B cell (primary cell): ENCODE measurements at places on chromosomes 3 and 15. TPM values are rescaled to one million over a fixed set of nuclear protein-coding genes. Genes with fewer than 3 reads are reported as not detected.

GRCh38 chr15:101118615-101119014 lies 133.2 kb downstream of the CHSY1 start:
- H3K36me3 ChIP-seq: no peaks in the 10 kb centered on the region
- DNase-seq: no peak
- H3K4me3 ChIP-seq: no peak overlapping the region
- H3K27ac ChIP-seq: no peak overlapping the region

PLA2G4D gene
- polyA plus RNA-seq: not detected in 2 replicates

- no peak overlapping the region for H3K27ac ChIP-seq
- H3K36me3 ChIP-seq: no peaks in the 10 kb centered on the region
- DNase-seq: no peak
- H3K4me3 ChIP-seq: no peak overlapping the region
- no peaks in the 10 kb centered on the region for H3K27me3 ChIP-seq
- H3K4me1 ChIP-seq: no peaks in the 10 kb centered on the region
Measured at GRCh38 chr15:25247407-25248038, 191.3 kb downstream of the UBE3A start.

DNA sequence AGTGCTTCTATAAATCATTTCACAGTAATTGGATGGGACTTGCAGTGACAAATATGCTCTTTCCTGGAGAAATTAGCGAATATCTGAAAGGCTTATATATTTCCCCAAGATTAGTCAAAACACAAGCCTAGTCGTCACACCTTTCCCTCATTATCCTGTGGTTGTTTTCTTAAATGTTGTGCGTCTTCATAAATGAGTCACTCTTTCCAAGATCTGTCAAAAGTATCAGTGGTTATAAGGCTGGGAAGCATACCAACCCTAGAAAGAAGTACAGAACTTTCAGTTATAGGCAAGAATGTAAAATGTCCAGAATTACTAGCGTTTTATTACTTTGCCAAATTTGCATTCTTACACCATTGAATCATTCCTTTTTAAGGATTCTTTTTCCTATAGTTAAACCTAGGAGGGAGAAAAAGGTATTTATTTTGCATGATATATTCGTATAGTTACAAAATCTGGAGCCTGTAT lies 33.6 kb downstream of the TMEM212 start:
- no peaks in the 10 kb centered on the region for H3K36me3 ChIP-seq
- H3K4me3 ChIP-seq: no peak overlapping the region
- H3K27ac ChIP-seq: no peak overlapping the region
- no peaks in the 10 kb centered on the region for H3K4me1 ChIP-seq

TM6SF1 gene
- polyA plus RNA-seq: 1.1 and 1.3 TPM in 2 replicates

DNA sequence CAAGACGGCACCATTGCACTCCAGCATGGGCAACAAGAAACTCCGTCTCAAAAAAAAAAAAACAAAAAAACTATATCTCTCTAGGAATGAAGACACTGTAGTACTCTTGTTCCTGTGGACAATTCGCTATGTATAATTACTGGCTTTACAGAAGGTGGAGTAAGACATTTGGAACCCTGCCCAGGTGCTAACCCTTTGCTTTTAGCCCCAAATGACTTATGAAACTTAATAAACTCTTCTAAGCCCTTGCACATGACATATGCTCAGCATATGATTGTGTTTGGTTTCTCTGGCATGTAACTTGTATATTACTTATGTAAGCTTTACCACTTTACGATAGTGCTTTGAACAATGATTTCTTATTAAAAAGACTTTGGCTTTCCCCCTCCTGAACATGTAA lies 27.3 kb upstream of the PRTG start:
- H3K4me1 ChIP-seq: no peaks in the 10 kb centered on the region
- no peak for DNase-seq
- no peak overlapping the region for H3K27ac ChIP-seq
- no peak overlapping the region for H3K4me3 ChIP-seq
- no peaks in the 10 kb centered on the region for H3K36me3 ChIP-seq

DNA sequence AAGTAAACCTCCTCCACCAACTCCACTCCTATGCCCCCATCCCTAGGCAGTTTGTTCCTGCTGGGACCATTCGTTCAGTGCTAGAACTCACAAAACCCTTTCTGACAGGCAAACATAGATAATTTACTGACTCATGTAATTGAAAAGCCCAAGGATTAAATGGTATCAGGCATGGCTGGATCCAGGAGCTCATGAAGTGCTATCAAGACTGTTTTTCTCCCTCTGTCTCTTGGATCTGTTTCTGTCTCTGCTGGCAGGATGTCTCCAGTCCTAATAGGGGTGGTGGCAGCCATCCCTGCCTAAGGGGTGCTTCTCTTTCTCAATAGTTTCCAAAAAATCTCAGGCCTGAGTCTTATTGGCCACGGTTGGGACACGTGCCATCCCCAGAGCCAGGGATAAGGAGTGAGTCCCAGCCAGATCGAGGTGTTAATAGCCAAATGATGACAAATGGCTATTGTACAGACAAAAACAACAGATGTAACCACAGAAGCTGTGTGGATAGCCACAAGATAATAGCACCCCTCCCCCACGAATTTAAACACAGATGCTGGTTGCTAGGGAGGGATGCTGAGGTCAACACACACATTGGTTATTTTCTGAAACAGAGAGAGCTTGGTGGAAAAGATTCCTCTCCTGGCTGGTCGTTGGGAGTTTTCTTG lies 168.6 kb downstream of the SHQ1 start:
- peaks cover 10% of the 10 kb centered on the region for H3K27me3 ChIP-seq
- no peak overlapping the region for H3K4me3 ChIP-seq
- no peaks in the 10 kb centered on the region for H3K36me3 ChIP-seq
- DNase-seq: no peak
- no peak overlapping the region for H3K27ac ChIP-seq
- no peaks in the 10 kb centered on the region for H3K4me1 ChIP-seq

TPRG1 gene
- polyA plus RNA-seq: 0.21 TPM in 1 of 2 replicates, not detected in the other

PFN2 gene
- polyA plus RNA-seq: 1.0 and 1.2 TPM in 2 replicates

DNA sequence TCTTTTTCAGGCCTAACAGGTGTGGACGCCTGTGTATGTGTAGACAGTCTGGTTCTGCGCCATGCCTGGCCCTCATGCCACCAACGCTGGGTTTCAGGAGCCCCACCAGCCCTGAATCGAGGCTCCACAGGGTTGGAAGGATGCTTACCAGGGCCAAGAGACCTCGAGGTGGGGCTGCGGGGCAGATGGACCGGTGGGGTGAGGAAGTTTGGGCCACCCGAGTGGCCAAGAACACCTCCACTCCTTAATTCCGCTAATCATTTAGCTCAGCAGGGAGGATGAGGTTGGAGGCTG lies 6.0 kb upstream of the ONECUT1 start:
- peaks cover 49% of the 10 kb centered on the region for H3K4me1 ChIP-seq
- no peak overlapping the region for H3K4me3 ChIP-seq
- DNase-seq: peak; percentile 31

DNA sequence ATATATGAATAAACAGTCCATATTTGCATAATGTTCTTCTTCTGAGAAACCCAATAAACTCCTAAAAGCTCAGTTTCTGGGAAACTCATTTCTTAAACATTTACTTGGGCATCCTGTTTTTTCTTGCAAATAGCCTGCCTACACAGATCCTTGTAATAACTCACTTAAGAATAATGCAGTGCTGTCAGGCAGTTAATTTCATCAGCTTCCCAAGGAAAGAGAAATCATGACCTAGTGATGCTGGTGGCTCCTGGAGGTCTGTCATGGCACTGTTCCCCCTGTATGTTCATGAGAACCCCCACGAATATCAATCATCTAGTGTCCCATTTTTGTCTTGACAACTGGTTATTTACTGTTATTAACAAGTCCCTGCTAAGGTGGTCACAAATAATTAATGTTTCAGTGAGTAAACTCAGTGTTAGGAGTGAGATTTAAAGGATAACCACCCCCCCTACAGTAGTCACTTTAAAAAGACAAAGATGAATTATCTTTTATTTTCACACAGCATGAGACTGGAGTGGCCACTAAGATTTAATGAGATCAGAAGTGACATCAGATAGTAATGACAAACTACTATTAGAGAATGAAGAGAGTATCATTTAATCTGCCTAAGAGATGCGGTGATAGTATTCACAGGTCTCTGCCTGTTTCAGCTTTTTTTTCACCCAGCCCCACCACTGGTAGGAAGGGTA lies 279.5 kb upstream of the NECTIN3 start:
- DNase-seq: no peak
- no peaks in the 10 kb centered on the region for H3K27me3 ChIP-seq
- H3K4me1 ChIP-seq: no peaks in the 10 kb centered on the region
- H3K4me3 ChIP-seq: no peak overlapping the region
- H3K27ac ChIP-seq: no peak overlapping the region
- H3K36me3 ChIP-seq: no peaks in the 10 kb centered on the region

DNA sequence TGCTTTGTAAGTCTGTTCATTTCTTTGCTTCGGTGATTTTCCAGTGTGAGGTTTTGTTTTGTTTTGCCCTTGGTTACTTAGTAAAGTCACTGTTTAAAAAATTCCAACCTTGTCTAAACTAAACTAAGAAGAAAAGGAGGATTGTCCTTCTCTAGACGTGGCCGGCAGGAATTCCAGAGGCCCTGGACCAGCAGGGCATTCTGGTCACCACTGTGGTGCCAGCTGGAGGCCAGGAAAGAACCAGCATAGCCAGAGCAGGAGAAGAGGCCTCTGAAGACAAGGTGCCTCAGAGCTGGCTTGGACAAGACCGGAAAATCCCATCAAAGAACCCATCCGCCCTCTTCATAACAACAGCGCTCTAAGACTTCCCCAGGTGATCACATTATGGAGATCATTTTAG lies 8.2 kb downstream of the PLOD2 start:
- no peak overlapping the region for H3K4me3 ChIP-seq
- H3K27ac ChIP-seq: no peak overlapping the region
- no peaks in the 10 kb centered on the region for H3K4me1 ChIP-seq
- no peaks in the 10 kb centered on the region for H3K27me3 ChIP-seq
- no peaks in the 10 kb centered on the region for H3K36me3 ChIP-seq
- no peak for DNase-seq

- no peak overlapping the region for H3K4me3 ChIP-seq
- peak overlapping the region; percentile 31 for H3K27ac ChIP-seq
- H3K4me1 ChIP-seq: peaks cover 11% of the 10 kb centered on the region
- H3K36me3 ChIP-seq: no peaks in the 10 kb centered on the region
Measured at GRCh38 chr3:35745351-35745750, 106.0 kb downstream of the ARPP21 start.

GRCh38 chr15:75307778-75308390 lies 25.2 kb downstream of the GOLGA6D start:
- peak; percentile 27 for DNase-seq
- peaks cover 13% of the 10 kb centered on the region for H3K27me3 ChIP-seq
- no peaks in the 10 kb centered on the region for H3K36me3 ChIP-seq
- no peak overlapping the region for H3K27ac ChIP-seq
- no peaks in the 10 kb centered on the region for H3K4me1 ChIP-seq

DNA sequence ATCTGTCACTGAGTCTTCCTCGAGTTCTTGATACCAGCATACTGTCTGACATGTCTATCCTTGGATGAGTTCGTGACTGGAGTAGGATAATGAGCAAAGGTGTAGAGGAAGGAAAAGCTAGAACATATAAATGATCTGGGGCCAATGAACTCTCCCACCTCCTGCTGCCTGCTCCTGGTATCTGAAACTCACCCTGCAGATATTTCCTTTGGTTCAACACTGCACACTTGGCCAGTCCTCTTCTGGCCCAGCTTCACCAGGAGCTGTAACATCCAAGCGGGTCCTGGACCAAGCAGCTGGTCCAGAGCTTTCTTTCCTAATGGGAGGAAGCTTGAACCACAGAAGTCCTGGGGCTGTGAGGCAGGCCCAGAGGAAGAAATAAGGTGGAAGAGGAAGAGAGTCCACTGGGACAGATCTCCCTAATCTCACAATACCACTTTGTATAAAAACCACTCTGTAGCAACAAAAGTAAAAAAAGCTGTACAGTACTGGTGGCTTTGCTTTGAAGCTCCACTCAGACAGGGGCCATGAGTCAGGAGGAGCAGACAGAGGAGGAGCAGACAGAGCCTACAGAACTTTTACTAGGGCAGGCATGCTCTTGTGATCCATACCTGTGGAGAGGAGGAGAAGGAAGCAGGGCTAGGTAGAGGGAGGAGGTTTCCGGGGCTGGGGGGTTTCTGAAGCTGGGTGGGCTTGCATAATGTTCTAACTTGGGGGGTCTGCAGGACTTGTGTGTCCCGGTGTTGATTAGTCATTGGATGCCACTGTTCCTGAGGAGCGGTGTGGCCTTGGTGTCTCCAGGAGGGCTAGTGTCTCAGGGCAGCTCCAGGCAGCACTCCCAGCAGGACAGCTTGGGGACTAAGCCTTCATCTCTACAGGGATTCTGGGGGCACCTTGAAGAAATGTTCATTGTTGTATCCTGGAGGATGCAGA lies 166.9 kb downstream of the ABHD5 start:
- no peaks in the 10 kb centered on the region for H3K36me3 ChIP-seq
- H3K4me3 ChIP-seq: no peak overlapping the region
- no peak overlapping the region for H3K27ac ChIP-seq

DNA sequence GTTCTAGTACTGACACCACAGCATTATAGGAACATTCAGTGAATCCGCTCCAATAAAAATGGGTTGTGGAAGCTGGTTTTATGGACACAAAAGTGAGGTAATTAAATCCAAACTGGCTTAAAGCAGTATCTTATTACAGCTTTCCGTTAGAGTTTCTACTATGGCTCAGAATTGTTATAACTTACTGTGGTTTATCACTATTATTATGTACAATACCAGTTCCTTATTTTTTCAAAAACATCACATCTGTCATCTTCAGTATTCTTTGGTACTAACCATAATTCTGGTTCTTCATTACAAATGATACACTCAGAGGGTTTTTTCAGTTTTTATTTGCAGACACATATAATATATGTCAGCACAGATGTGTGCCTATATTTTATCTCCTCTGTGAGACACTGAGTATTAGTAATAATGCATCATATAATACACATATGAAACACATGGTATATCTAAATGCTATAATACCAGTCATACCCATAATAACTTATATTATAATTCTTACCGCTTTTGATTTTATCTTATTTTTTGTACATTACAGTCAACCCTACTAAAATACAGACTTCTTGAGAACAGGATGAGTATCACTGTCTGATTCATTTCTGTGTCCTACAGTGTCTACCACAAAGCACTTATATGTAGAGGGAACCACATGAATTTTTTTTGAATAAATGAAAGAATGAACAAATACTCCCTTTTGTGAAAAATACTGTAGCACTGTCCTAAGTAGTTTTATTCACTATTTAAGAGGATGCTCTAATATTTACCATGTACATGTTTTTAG lies 39.0 kb downstream of the CMSS1 start:
- DNase-seq: no peak
- no peaks in the 10 kb centered on the region for H3K27me3 ChIP-seq
- H3K36me3 ChIP-seq: no peaks in the 10 kb centered on the region
- no peak overlapping the region for H3K4me3 ChIP-seq
- H3K27ac ChIP-seq: no peak overlapping the region
- no peaks in the 10 kb centered on the region for H3K4me1 ChIP-seq

DNA sequence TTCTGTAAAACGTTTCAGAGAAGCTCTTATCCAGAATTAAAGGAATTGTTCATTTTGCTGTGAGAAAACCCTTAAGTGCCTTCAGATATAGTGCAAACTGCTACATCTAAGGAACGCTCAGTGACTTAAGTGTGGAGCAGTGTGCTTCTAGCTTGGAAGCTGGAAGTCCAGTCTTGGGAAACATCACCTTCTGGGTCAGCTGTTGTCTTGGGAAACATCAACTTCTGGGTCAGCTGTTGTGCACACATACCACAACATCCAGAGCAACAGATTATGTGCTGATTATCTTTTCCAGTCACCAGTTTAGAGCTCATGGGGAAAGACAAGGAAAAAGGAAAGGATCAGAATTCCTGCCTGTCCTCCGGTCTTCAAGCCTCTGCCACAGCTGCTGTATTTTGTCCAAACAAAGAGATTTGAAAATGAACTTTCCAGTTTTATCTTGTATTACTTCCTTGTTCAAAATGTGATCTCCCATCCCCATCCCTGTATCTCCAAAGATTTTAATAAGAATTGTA lies 713.6 kb downstream of the NSUN3 start:
- H3K4me3 ChIP-seq: no peak overlapping the region
- no peaks in the 10 kb centered on the region for H3K36me3 ChIP-seq
- no peaks in the 10 kb centered on the region for H3K4me1 ChIP-seq
- no peak overlapping the region for H3K27ac ChIP-seq
- no peak for DNase-seq

SYNM gene
- 0.04 and 0.06 TPM in 2 replicates for polyA plus RNA-seq
